ENCODE measurements at places on chromosomes 3 and 15. TPM values are rescaled to one million over a fixed set of nuclear protein-coding genes. Genes with fewer than 3 reads are reported as not detected.
A peak's percentile ranks its signal among the peaks of the same experiment; 100 is the strongest.

Gene KLHL40
- not detected for polyA plus RNA-seq

DNA sequence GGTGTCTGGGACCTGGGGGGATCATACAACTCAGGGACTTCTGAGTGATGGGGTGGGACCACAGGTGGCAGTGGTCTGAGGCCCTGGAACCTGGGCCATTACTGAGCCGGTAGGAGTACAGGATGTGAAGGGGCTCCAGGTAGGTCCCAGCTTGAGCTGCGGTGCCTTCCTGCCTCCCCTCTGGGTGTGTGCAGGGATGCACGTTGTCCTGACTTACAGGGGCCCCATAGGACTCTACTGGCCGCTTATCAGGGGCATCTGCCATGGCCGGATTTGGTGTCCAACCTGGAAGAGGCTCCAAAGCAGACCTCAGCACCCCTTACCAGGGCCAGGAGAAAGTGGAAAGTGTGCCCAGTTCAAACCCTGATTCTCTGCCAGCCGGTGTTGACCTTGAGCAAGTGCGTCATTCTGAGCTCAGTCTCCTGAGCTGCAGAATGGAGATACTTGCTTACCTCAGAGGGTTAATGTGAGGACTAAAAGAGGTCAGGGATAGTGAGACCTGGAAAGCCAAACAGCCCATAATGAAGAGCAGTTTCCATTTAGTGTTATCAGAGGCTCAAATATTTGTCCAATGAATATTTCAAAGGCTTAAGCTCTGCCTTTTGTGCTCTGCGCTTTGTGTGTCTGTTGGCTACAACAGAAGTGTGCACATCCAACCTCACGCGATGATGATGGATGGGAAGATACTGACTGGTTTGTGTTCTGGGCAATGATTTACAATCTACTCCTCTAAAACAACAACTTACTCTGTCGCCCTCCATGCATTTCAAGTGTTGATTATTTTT lies 35.4 kb upstream of the ESYT3 start:
- DNase-seq: no peak

Gene C2CD4A
- 0.33 TPM for polyA plus RNA-seq

- DNase-seq: no peak
Measured at GRCh38 chr3:190644035-190644434, 130.2 kb downstream of the IL1RAP start.

DNA sequence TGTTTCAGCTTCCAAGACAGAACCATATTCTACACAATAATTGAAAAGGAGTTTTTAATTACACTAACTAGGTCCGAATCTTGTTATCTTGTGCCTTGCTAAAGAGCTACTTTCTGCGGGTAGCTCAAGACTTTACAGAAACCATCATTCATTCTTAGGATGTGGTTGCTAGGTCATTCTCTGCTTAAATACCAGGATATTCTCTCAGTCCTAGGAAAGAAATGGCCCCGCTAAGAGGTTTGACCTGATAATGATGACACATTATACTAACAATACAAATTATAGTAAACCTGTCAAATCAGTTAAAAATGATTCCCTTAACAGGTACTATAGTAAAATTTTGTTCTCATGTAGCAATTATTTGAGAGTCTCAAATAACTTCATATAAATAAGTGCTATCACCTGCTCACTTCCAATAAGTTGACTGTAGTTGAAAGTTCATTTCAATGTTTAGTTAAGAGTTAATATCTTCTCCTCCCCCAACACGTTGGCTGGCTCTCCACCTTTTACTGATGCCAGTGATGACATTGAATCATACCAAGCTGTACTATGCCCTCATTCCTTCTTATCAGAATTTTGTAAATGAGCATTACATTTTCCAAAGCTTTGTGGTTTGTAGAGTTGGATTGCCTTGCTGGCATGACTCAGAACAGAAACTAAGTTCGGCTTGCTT lies 3.6 kb upstream of the C3orf85 start:
- no peak for DNase-seq

- DNase-seq: no peak
Measured at GRCh38 chr3:57112206-57112605, 51.7 kb downstream of the SPATA12 start.

DNA sequence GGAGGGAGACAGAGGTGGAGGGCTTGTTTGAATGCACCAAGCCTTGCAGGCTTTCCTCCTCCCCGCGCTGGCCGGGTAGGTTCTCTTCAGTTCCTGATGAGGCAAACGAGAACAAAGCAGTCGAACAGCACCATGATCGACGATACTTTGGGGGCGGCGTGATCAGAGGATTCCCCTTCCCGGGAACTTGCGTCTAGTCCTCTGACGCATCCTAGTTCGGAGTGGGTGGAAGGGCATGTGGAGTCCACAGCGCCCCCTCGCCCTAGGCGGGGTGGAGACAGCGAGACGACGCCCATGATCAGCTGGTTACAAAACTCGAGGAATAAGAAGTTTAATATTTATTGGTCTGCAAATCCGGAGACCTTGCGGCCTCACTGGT lies 452 bp upstream of the SV2B start:
- peak; percentile 8 for DNase-seq

- no peak for DNase-seq
Measured at GRCh38 chr3:193708270-193708669, 115.3 kb downstream of the OPA1 start.

Gene SQOR
- polyA plus RNA-seq: 20.0 TPM

DNA sequence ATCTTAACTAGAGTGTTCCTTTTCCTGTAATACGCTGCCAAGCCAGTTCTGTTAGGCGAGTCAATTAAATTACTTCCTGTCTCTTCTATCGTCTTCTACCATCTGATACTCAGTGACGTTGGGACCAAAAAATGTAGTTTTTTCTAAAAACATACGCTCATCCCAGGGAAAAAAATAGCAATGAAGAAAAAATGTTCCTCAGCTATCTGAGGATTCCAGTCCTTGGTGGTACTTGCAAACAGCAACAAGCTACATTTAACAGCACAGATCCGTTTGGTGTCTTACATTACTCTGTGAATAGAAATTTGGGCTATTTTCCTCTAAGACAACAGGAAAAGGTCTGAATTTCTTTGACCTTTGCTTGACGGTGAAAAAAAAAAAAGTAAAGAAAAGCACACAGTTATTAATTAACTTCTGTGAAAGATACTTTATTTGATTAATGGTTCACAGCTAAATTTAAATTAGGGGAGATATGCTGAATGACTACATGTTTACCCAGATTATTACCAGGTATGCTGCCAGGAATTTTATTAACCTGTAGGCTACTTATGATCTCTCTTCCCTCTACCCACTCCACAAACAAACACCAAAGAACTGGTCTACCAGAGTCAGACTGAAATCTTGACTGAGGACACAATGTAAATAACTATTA lies 254.4 kb upstream of the ZPLD1 start:
- DNase-seq: peak; percentile 42

GRCh38 chr15:72970933-72971760 lies 81.1 kb upstream of the NEO1 start:
- DNase-seq: peak; percentile 73

- DNase-seq: no peak
Measured at GRCh38 chr3:89954137-89954536, 846.7 kb downstream of the EPHA3 start.
